Testis (tissue), 5 donors: ENCODE measurements at places on chromosomes 6 and 20.

DNA sequence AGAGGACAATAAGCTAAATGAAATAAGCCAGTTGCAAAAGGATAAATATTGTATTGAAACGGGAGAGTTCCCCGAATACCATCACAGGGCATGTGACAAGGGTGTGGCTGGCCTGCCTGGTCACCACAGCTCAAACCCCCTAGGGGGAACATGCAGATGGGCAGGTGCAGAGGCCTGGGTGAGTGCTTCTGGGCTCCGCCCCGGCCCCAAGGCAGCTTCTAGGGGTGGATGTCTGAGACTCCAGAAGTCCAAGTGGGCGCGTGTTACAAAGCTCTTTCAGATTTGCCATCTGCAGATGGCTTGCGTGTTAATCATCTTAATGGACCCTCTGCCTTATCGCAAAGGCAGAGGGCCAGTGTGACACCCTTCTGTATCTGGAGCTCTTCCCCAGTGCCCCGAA is 559.2 kb upstream of the IMPG1 start:
- no peaks in the 10 kb centered on the region for H3K27me3 ChIP-seq
- no peak overlapping the region for H3K4me3 ChIP-seq
- H3K4me1 ChIP-seq = no peaks in the 10 kb centered on the region
- H3K27ac ChIP-seq = no peak overlapping the region

DNA sequence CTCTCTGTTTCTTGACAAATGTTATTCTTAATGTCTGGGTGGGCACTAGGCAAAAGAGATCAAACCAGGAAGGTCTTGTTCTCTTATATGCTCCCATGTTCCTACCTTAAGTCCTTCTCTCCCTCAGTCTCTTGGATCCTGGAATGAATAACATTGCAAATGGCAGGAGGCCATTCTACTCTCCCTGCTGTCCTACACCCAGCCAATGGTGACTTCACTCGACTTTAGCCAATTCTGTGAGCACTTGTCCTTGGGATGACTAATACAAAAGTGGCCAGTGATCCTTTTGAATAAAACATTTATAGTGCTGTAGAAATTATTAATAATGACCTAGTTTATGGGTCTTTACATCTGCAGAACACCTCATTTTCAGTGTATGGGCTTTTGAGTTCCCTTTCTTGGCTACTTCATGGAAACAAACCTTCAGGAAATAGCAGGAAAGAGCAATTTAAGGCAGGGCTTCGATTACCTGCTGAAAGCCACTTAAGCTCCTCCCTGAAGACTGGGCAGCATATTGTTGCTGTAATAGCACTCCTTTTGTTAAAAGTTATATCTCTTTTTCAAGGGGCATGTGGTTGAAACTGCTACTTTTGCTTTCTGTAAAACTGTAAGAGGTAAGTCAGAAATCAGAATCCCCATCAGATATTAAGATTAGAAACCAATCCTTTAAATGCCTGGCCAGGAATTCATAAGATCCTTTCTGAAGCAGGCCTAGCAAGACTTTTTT is 10.5 kb downstream of the OTOR start:
- H3K36me3 ChIP-seq = no peaks in the 10 kb centered on the region
- H3K4me1 ChIP-seq = no peaks in the 10 kb centered on the region
- H3K27me3 ChIP-seq = no peaks in the 10 kb centered on the region
- no peak overlapping the region for H3K4me3 ChIP-seq
- H3K27ac ChIP-seq = no peak overlapping the region
- no peak for DNase-seq

GRCh38 chr6:144581812-144582537 is 296.8 kb downstream of the UTRN start:
- H3K4me1 ChIP-seq = no peaks in the 10 kb centered on the region
- peak; percentile 45 for DNase-seq
- no peaks in the 10 kb centered on the region for H3K27me3 ChIP-seq
- H3K4me3 ChIP-seq = no peak overlapping the region
- no peak overlapping the region for H3K27ac ChIP-seq

DNA sequence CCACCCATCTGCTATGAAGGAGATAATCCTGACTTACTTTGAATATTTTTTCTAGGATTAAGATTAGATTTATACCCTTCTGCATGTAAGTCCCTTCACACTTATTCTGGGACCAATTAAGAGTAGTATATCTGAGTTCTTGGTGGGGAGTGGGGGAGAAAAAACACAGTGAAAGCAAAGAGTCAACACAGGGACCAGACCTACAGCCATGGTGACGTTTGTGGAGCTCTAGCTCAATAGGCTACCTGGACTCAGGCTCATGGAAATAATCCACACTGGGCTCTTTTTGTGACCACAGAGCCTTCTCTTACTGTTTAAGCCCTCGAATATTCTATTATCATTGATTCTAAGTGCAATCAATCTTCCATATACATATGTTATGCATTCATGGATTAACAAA is 491.4 kb downstream of the LMBRD1 start:
- H3K27ac ChIP-seq = no peak overlapping the region
- no peaks in the 10 kb centered on the region for H3K36me3 ChIP-seq
- H3K27me3 ChIP-seq = no peaks in the 10 kb centered on the region
- no peak overlapping the region for H3K4me3 ChIP-seq

DNA sequence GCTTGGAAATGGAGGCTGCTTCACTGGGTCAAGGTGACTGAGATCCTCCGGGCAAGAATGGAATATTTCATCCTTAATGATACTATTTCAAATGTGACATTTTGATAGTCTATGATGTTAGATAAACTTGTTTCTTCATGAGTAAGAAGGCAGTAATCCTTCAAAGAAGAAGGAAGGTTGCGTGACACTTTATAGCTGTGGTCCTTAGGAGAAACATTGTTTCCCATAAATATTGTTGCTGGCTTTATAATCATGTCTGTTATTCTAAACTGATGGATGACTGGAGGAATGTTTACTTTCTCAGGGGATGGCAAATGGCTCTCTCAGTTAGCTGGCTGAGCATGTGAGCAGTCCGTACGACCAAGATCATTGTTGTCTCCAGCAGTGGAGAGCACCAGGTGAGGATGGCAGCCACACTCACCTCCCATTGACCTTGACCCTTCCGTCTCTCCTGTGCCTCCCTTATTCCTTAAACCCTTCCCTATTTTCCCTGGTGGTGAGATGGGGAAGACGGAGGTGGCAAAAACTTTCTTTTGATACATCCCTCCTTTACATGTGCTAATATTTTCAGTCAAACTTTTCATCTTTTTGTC is 171.2 kb upstream of the OLIG3 start:
- no peak overlapping the region for H3K27ac ChIP-seq
- no peaks in the 10 kb centered on the region for H3K36me3 ChIP-seq
- H3K27me3 ChIP-seq = no peaks in the 10 kb centered on the region
- H3K4me3 ChIP-seq = no peak overlapping the region
- no peak for DNase-seq

DNA sequence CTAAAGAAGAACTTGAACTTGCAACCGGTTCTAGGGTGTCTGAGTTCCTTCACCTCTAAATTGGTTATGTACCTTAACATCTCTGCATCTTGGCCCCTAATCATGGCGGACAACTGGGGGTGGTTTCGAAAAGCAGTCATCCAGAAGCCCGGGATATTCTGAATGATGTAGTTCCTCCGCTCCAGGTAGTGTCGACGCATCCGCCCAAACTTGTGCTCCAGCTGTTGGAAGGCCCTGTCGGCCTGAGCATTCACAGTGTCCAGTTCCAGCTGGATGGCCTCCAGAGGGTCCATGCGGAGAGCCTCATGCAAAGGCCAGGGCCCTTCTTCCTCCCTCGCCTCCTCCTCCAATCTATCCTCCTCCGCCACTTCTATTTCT is 887 bp downstream of the TSPYL1 start:
- H3K27ac ChIP-seq = peak overlapping the region; percentile 100
- no peaks in the 10 kb centered on the region for H3K36me3 ChIP-seq
- peaks cover 28% of the 10 kb centered on the region for H3K4me1 ChIP-seq
- H3K4me3 ChIP-seq = peak overlapping the region; percentile 100
- peak; percentile 80 for DNase-seq
- no peaks in the 10 kb centered on the region for H3K27me3 ChIP-seq

GRCh38 chr20:44019638-44020335 is 105.1 kb downstream of the TOX2 start:
- H3K36me3 ChIP-seq = no peaks in the 10 kb centered on the region
- no peak overlapping the region for H3K4me3 ChIP-seq
- no peaks in the 10 kb centered on the region for H3K27me3 ChIP-seq
- DNase-seq = no peak
- peaks cover 7% of the 10 kb centered on the region for H3K4me1 ChIP-seq

DNA sequence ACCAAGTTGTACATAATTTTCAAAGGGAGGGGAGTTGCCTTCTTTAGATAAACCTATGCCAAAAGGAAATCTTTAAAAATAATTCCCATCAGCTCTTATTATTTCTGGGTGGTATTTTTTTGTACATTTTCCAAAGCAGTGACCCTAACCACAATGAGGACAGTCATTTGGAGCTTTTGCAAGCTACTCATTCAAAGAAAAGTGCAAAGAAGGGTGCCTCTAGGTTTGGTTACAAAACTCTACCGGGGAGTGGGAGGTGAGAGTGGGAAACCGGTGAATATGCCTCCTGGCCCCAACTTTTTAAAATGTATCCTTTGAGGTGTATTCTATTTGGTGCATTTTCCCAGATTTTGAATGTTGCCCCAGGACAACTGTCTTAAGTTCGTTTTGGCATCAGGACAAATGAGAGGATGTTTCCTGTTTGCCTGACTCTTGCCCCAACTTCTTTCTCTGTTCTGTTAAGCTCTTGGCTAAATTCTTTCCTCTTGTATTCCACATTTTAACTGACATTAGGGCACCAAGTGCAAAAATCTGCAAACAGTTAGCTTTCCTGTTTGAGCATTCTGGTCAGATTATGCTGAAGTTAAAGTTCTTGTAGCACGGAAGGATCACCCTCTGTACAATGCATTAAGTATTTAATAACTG is 78.9 kb downstream of the SLX4IP start:
- no peaks in the 10 kb centered on the region for H3K36me3 ChIP-seq
- H3K4me3 ChIP-seq = no peak overlapping the region
- no peak overlapping the region for H3K27ac ChIP-seq
- H3K4me1 ChIP-seq = peaks cover 21% of the 10 kb centered on the region
- H3K27me3 ChIP-seq = no peaks in the 10 kb centered on the region

GRCh38 chr6:45606831-45607400 is 229.2 kb upstream of the SUPT3H start:
- no peak for DNase-seq
- H3K36me3 ChIP-seq = no peaks in the 10 kb centered on the region
- H3K27ac ChIP-seq = no peak overlapping the region
- no peaks in the 10 kb centered on the region for H3K27me3 ChIP-seq
- no peaks in the 10 kb centered on the region for H3K4me1 ChIP-seq

DNA sequence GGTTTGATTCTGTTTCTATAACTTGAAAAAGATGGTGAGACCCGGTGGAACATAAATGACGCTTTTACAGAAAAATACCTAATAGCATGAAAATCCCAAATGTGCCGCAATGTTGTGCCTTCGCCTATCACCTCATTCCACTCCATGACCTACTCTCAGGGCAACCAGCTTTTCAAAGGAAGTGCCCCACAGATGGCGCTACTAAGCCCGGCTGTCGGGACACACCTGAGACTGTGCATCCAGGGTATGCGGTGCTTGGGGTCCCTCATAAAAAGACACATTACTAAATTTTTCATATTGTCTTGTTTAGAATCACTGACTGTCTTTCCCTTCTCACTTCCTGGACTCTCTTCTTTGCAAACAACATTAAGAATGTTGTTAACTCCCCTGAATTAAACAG is 145.5 kb upstream of the RPS6KA2 start:
- no peak overlapping the region for H3K27ac ChIP-seq
- no peaks in the 10 kb centered on the region for H3K36me3 ChIP-seq
- peaks cover 5% of the 10 kb centered on the region for H3K4me1 ChIP-seq
- no peaks in the 10 kb centered on the region for H3K27me3 ChIP-seq
- H3K4me3 ChIP-seq = no peak overlapping the region
- DNase-seq = no peak

- H3K4me3 ChIP-seq = no peak overlapping the region
- H3K27ac ChIP-seq = no peak overlapping the region
- no peaks in the 10 kb centered on the region for H3K27me3 ChIP-seq
- H3K36me3 ChIP-seq = no peaks in the 10 kb centered on the region
- H3K4me1 ChIP-seq = no peaks in the 10 kb centered on the region
Measured at GRCh38 chr6:14048837-14049236, 68.7 kb upstream of the CD83 start.

- DNase-seq = no peak
- H3K4me3 ChIP-seq = peak overlapping the region; percentile 99
- H3K27ac ChIP-seq = peak overlapping the region; percentile 96
- peaks cover 29% of the 10 kb centered on the region for H3K4me1 ChIP-seq
- H3K27me3 ChIP-seq = no peaks in the 10 kb centered on the region
Measured at GRCh38 chr6:4021854-4022695, 56.9 kb downstream of the FAM217A start.

GRCh38 chr20:9490161-9490560 is 24.2 kb upstream of the LAMP5 start:
- H3K4me3 ChIP-seq = no peak overlapping the region
- H3K4me1 ChIP-seq = no peaks in the 10 kb centered on the region
- no peaks in the 10 kb centered on the region for H3K27me3 ChIP-seq
- H3K27ac ChIP-seq = no peak overlapping the region

- peak overlapping the region; percentile 38 for H3K4me3 ChIP-seq
- no peak overlapping the region for H3K27ac ChIP-seq
- no peaks in the 10 kb centered on the region for H3K27me3 ChIP-seq
- no peaks in the 10 kb centered on the region for H3K36me3 ChIP-seq
- peaks cover 18% of the 10 kb centered on the region for H3K4me1 ChIP-seq
Measured at GRCh38 chr6:451336-451735, 59.8 kb downstream of the IRF4 start.

DNA sequence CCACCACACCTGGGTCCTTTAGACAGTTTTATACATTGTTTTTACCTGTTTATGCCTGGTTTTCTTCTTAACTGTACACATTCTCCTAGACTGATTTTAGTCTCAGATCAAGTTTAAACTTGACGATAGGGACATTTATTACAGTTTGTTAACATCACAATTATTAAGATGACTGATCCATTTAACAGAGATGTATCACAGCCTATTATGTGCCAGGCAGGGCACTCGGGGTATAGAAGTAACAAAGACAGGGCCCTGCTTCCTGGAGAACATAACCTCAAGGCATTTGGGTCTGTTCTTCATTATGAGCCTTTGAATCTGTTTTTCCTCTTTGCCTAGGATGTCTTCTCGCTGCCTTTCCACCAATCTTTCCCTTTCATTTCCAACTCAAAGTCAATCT is 380.5 kb downstream of the ESR1 start:
- no peaks in the 10 kb centered on the region for H3K27me3 ChIP-seq
- no peak for DNase-seq
- no peaks in the 10 kb centered on the region for H3K36me3 ChIP-seq

DNA sequence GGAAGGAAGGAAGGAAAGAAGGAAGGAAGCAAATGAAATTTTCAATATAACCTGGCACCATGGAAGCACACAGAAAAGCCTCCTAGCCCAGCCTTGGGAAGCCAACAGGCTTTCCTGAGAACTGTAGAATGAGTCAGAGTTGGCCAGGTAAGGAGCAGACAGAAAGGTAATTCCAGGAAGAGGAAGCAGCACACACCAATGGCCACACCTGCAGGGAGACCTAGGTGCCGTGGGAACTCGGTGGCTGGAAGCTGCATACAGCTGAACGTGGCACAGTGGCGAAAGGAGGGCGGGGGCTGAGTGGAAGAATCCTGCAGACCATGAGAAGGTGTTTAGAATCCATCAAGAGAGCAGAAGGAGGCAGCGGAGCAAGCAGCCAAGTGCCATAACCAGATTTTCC is 224.8 kb upstream of the RREB1 start:
- H3K27me3 ChIP-seq = no peaks in the 10 kb centered on the region
- no peak for DNase-seq
- H3K36me3 ChIP-seq = no peaks in the 10 kb centered on the region
- no peak overlapping the region for H3K27ac ChIP-seq
